ENCODE measurements at places on chromosomes 1 and 21.

- DNase-seq, result no peak
Measured at GRCh38 chr1:39452540-39452939, 38.9 kb upstream of the BMP8A start.

DNA sequence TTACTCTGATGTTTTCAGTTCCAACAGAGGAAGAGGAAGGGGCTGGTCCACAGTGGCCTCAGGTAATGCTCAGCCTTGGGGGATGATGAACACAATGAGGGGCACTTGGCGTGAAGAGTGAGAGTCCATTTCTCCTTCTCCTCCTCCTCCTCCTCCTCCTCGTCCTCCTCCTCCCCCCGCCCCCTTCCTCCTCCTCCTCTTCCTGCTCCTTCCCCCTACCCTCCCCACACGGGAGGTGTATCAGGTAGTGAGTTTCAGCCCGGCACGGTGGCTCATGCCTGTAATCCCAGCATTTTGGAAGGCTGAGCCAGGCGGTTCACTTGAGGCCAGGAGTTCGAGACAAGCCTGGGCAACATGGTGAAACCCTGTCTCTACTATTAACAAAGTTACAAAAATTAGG is 17.3 kb upstream of the GPR157 start:
- no peak for DNase-seq

DNA sequence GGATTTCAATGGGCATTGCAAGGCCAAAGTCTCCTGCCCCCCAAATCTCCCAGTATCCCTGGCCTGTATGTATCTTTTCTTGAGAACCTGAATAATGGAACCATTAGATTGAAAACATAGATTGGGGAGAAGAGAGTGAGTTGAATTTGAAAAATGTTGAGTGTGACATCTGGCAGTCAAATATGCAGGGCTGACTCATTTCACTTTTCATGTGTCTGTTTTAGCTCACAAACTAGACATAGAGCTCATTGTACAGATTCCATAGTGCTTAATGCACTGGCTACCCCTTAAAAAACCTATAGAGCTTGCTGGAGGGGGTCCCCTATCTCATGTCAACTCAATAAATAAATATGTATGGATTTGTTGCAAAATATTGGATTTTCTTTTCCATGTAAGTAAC is 30.8 kb downstream of the DDR2 start:
- DNase-seq, result no peak

GRCh38 chr1:192535916-192536664 is 39.5 kb upstream of the RGS1 start:
- DNase-seq, result no peak

GRCh38 chr1:10965546-10966226 is 46.8 kb upstream of the TARDBP start:
- no peak for DNase-seq

GRCh38 chr1:224617410-224618355 is 1.6 kb downstream of the CNIH3 start:
- no peak for DNase-seq

DNA sequence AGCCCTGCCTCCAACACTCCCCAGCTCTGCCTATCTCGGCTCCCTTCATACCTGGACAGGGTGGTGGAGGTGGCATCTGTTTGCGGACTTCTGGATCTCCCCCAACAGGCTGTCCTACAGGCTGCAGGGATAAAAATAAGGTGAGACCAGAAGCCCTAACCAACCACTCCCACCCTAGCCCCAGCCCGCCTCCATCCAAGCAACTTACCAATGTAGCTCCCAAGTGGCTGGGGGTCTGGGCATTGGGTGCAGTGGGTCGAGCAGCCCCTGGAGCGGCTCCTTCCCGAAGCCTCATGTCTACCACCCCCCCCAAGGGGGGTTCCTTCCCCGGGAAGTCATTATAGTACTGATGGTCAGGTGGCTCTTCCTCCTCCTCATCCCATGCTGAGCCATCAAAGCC is 4.4 kb downstream of the SHC1 start:
- DNase-seq, result no peak

GRCh38 chr1:50972766-50973165 is 2.7 kb downstream of the CDKN2C start:
- DNase-seq, result no peak

GRCh38 chr1:212971312-212971711 is 21.0 kb downstream of the VASH2 start:
- DNase-seq, result no peak

GRCh38 chr1:33946836-33947235 is 83.0 kb downstream of the HMGB4 start:
- DNase-seq, result no peak

- no peak for DNase-seq
Measured at GRCh38 chr1:82934074-82934473, 1064.9 kb downstream of the TTLL7 start.

DNA sequence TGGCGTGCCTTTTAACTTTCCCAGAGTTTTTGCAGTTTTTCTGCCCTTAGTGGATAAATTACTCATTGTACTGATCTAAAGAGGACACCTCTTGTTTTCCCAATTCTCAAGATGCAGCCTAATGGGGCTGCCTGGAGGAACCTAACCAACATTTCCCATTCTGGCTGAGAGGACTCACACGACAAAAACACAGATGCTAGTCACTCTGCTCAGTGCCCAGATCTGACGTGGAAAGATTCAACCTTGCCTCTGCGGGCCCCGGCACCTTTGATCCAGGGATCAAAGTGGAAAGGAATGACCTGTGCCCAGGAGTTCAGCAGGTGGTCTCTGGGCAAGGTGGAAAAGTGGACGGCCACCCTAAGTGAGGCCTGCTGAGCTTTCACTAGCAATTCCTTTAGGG is 162.4 kb upstream of the FMN2 start:
- no peak for DNase-seq

DNA sequence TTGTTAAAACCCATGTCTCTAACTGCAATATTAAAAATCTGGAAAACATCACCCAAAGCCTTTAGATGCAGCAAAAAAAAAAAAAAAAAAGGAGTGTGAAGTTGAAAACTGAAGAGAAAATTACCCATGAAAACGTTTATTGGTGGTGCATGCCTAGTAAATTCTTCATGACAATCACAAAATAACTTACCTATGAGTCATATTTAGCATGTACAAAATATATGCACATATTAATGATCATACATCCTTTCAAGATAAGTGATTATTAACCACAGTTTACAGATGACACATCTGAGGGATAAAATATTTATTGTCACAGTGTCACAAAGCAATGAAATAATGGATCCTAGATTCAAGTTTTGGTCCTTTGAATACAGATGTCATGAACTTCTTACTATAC is 505.2 kb upstream of the NR5A2 start:
- no peak for DNase-seq

DNA sequence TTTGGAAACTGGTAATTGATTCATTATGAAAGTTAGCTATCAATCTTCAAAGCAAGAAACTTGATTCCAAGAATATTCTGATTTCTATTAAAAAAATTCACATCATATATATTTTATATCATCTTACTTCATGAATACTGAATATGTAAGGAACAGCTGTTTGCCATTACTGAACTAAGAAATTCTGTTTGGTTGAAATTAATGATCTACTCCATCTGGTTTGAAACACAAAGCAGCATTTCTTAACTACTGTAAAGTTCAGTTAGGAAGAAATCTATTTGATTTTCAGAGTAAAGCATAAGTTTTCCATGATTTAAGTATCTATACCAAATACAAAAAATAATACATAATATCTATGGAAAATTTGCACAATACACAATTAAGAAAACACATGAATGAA is 66.0 kb upstream of the SCYL3 start:
- DNase-seq, result no peak

GRCh38 chr1:14112613-14113012 is 412.6 kb downstream of the PRDM2 start:
- no peak for DNase-seq

GRCh38 chr1:65792669-65793358 is at the start of gene PDE4B:
Gene PDE4B (plus strand): TSS chr1:65792895.
- no peak for DNase-seq

- DNase-seq, result no peak
Measured at GRCh38 chr1:16077406-16078245, 4.2 kb upstream of the FAM131C start.

GRCh38 chr21:16563795-16564194 is 834.0 kb downstream of the USP25 start:
- no peak for DNase-seq
